ENCODE measurements at places on chromosomes 11 and 22.
A peak's percentile ranks its signal among the peaks of the same experiment; 100 is the strongest.

DNA sequence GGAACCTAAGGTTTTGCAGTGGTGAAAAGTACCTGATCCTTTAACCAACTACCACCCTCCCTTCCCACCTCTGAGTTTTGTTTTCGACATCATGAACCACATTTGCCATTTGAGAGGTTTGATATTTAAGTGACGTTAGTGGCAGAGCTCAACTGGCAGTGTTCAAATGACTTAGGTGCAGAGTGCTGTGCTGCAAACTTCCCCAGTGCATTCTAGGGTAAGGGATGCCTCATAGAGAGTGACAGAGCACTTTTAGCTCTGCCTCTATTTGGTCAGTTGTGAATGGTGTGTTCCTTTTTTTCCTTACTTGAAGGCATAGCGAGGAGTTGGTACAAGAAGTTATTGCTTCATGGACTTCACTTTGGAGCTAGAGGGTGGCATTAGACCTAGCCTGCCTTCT, 9.4 kb downstream of the BMAL1 start:
- peaks cover 9% of the 10 kb centered on the region for H3K4me1 ChIP-seq
- no peak for DNase-seq
- no peaks in the 10 kb centered on the region for H3K27me3 ChIP-seq

GRCh38 chr22:36378869-36379217, 8.9 kb downstream of the MYH9 start:
- H3K36me3 ChIP-seq = peaks cover 5% of the 10 kb centered on the region
- no peaks in the 10 kb centered on the region for H3K27me3 ChIP-seq
- DNase-seq = no peak
- H3K4me1 ChIP-seq = peaks cover 100% of the 10 kb centered on the region

DNA sequence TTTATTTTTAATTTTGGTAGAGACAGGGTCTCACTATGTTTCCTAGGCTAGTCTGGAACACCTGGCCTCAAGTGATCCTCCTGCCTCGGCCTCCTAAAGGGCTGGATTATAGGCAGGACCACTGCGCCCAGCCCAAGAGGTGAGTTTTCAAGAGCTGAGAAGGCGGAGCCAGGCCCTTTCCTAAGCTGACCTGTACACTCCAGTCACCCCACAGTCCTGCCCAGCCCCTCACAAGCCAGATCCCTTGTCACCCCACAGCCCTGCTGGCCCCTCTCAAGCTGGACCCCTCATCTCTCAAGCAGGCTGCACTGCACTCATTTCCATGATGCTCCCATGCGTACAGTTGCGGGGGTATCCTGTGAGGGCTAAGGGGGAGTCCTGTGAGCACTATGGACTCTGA, 2.9 kb downstream of the DENND6B start:
- H3K4me3 ChIP-seq = no peak overlapping the region
- peaks cover 18% of the 10 kb centered on the region for H3K4me1 ChIP-seq
- H3K27me3 ChIP-seq = no peaks in the 10 kb centered on the region

DNA sequence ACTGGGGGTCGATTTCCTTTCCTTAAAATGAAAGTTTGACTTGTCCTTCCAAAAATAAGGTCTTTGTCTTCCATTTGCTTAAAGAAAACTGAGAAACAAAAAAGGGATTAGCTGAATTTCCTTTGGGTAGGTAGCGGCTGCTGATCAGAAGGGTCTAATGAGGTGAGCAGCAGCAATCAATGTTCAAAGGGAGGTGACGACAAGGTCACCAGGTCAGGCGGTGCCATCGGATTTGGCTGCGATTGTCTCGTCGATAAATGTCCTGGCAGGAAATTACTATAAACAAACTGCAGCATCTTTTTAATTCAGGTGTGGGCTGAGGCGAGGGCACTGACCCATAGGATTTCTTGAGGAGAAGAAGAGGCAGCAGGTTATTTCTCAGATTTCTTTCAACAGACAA, 480.1 kb downstream of the NTM start:
- no peak overlapping the region for H3K4me3 ChIP-seq
- no peaks in the 10 kb centered on the region for H3K4me1 ChIP-seq
- no peaks in the 10 kb centered on the region for H3K27me3 ChIP-seq
- no peaks in the 10 kb centered on the region for H3K36me3 ChIP-seq

GRCh38 chr22:39291523-39291922, 27.9 kb downstream of the RPL3 start:
- H3K4me3 ChIP-seq = no peak overlapping the region
- no peaks in the 10 kb centered on the region for H3K36me3 ChIP-seq
- no peaks in the 10 kb centered on the region for H3K27me3 ChIP-seq

DNA sequence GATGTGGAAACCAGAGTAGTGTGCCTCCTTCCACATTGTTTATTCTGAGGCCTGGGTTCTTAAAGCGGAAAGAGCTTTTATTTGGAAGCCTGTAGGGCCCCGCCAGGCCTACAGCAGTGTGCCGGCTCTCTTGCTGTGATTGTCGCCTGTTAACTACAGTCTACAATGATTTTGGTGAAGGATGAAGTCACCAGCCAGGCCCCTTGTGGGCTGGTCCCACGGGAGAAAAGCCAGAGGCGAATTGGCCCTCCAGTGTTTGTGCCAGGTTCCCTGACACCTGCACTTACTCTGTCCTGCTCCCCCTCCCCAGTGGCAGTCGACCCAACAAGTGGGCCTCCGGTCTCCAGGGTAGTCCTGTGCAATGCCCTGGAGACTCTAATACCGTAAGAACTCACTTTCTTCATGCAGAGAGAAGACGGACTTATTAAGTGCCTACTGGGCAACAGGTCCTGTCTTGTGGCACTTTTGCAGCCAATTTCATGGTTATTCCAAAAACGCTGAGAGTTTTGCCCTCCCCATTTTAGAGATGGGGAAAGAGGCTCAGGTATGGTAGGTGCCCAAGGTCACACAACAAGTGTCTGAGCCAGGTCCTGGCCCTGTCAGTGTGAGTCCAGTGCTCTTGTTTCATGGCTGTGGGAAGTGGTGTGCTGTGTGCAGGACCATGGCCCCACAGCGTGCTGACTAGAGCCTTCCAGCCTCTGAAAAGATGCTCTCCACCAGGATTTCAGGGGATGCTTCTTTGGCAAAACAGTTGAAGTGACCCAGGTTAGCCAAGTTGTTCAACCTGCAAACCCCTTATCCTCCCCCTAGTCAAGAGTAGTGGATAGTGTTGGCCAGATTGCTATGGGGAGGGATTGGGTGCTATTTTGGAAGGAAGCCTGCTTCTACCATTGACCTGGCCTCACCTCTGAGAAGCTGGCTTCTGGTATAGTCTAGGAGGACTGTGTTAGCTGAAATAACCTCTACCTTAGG, 1.4 kb downstream of the MICAL2 start:
- no peaks in the 10 kb centered on the region for H3K36me3 ChIP-seq
- H3K27me3 ChIP-seq = no peaks in the 10 kb centered on the region
- no peak for DNase-seq
- H3K4me3 ChIP-seq = peak overlapping the region; percentile 77
- H3K27ac ChIP-seq = peak overlapping the region; percentile 92
